Activated naive CD8-positive, alpha-beta T cell treated with anti-CD3 and anti-CD28 coated beads for 36 hours (primary cell): ENCODE measurements at places on chromosomes 12 and 14. TPM values are rescaled to one million over a fixed set of nuclear protein-coding genes. Genes with fewer than 3 reads are reported as not detected.

Gene TMEM179
- not detected for total RNA-seq

GRCh38 chr12:66708704-66709456 is 30.0 kb upstream of the GRIP1 start:
- H3K27ac ChIP-seq = no peak overlapping the region
- no peaks in the 10 kb centered on the region for H3K36me3 ChIP-seq
- peaks cover 28% of the 10 kb centered on the region for H3K4me1 ChIP-seq
- DNase-seq = no peak

GRCh38 chr12:27207615-27208413 is 36.3 kb upstream of the STK38L start:
- peak; percentile 36 for DNase-seq
- H3K36me3 ChIP-seq = no peaks in the 10 kb centered on the region
- H3K4me1 ChIP-seq = peaks cover 12% of the 10 kb centered on the region

DNA sequence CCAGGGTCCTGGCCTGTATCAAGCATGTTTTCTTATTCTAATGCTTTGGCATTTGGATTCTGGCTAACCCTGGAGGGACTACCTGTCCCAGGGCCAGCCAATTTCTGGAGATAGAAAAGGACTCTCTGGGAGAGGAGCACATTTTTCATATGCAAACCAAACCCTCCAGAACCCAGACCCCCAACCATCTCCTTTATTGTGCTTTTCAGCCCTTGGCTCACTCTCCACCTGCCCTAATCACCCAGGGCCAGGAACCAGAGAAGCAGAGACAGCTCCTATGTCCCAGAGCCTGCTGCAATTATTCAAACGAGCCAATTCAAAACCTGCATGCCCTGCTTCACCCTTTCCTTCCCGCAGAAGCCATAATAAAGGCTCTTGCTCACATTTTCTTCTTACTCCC is 23.8 kb downstream of the HSPB8 start:
- H3K27me3 ChIP-seq = no peaks in the 10 kb centered on the region
- H3K27ac ChIP-seq = no peak overlapping the region
- no peak overlapping the region for H3K4me3 ChIP-seq
- no peak for DNase-seq
- H3K4me1 ChIP-seq = no peaks in the 10 kb centered on the region

GRCh38 chr12:121786440-121786825 is 7.1 kb downstream of the RHOF start:
- H3K4me1 ChIP-seq = peaks cover 86% of the 10 kb centered on the region
- peak; percentile 45 for DNase-seq
- peak overlapping the region; percentile 29 for H3K4me3 ChIP-seq
- H3K27me3 ChIP-seq = no peaks in the 10 kb centered on the region
- peaks cover 60% of the 10 kb centered on the region for H3K36me3 ChIP-seq

Gene CIROP
- not detected for total RNA-seq

DNA sequence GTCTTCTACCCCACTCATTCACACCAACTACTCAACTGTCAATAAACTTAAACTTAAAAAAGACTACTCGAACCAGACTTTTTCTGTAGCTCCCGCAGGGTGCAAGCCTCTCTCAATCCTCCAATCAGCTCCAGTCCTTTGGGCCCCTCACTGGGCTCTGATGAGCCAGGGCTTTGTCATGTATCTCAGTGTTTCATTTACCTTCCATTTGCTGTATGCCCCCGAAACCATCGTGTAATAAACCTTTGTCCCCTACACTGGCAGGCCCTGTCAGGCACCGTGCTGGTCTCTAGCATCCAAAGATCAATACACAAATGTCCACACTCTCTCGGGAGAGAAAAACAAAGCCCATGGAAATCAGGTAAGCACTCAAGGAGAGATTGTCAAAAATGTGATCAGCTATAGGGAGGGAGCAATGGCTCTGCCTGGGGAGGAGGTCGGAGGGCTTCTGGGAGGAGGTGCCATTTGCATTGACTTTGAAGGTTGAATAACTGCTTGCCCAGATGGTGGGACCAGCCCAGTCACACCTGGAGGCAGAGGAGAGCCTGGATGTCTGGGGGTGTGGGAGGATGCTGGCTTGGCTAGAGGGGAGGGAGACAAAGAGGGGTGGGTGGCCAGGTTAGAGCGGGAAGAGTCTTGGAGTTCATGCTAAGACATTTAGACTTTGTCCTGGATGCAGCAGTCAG is 42.1 kb upstream of the DICER1 start:
- H3K27ac ChIP-seq = no peak overlapping the region
- no peak overlapping the region for H3K4me3 ChIP-seq
- peaks cover 4% of the 10 kb centered on the region for H3K36me3 ChIP-seq
- H3K27me3 ChIP-seq = no peaks in the 10 kb centered on the region
- H3K4me1 ChIP-seq = no peaks in the 10 kb centered on the region

GRCh38 chr14:25001156-25001555 is 48.8 kb downstream of the STXBP6 start:
- no peak for DNase-seq
- H3K36me3 ChIP-seq = no peaks in the 10 kb centered on the region
- no peak overlapping the region for H3K27ac ChIP-seq
- H3K27me3 ChIP-seq = no peaks in the 10 kb centered on the region
- no peak overlapping the region for H3K4me3 ChIP-seq
- no peaks in the 10 kb centered on the region for H3K4me1 ChIP-seq

GRCh38 chr12:48182631-48183030 is 813 bp upstream of the CCDC184 start:
- peak overlapping the region; percentile 93 for H3K4me3 ChIP-seq
- no peaks in the 10 kb centered on the region for H3K36me3 ChIP-seq
- no peak overlapping the region for H3K27ac ChIP-seq
- peaks cover 41% of the 10 kb centered on the region for H3K27me3 ChIP-seq
- no peak for DNase-seq

DNA sequence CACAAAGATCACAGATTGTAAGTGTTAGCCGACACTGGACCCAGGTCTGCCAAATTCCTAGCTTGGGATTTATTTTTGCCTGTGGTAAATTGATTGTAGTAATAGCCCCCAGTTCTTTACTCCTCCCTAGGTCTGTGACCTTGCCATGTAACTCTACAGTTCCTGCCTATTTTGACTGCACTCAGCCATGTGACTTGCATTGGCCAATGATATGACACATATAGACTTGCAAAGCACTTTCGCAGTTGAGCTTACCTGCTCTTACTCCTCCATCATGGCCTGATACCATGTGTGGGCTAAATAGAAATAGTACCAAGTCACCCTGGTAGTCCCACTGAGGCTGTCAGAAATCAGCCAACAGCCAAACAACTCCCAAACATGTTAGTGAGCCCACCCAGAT is 240.3 kb downstream of the DUSP6 start:
- H3K4me3 ChIP-seq = no peak overlapping the region
- no peaks in the 10 kb centered on the region for H3K4me1 ChIP-seq
- H3K36me3 ChIP-seq = no peaks in the 10 kb centered on the region
- H3K27ac ChIP-seq = no peak overlapping the region

DNA sequence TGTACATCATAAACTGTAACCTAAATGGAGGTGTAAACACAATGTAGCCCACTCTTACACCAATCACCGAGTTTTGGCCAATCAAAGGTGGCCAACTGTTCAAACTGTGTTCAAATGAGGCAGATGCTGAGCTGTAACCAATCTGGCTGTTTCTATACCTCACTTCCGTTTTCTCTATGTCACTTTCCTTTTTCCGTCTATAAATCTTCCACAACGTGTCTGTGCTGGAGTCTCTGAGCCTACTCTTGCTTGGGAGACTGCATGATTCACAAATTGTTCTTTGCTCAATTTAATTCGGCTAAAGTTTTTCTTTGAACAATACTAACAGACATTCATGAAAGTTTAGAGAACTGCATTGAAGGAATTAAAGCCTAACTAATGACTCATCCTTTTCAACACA is 547.1 kb upstream of the USP15 start:
- no peak overlapping the region for H3K4me3 ChIP-seq
- H3K36me3 ChIP-seq = no peaks in the 10 kb centered on the region
- no peak for DNase-seq
- no peaks in the 10 kb centered on the region for H3K27me3 ChIP-seq

- H3K4me3 ChIP-seq = no peak overlapping the region
- no peak for DNase-seq
- H3K4me1 ChIP-seq = peaks cover 3% of the 10 kb centered on the region
- H3K27ac ChIP-seq = no peak overlapping the region
Observed at GRCh38 chr12:8905546-8905945, 8.8 kb upstream of the PHC1 start.

DNA sequence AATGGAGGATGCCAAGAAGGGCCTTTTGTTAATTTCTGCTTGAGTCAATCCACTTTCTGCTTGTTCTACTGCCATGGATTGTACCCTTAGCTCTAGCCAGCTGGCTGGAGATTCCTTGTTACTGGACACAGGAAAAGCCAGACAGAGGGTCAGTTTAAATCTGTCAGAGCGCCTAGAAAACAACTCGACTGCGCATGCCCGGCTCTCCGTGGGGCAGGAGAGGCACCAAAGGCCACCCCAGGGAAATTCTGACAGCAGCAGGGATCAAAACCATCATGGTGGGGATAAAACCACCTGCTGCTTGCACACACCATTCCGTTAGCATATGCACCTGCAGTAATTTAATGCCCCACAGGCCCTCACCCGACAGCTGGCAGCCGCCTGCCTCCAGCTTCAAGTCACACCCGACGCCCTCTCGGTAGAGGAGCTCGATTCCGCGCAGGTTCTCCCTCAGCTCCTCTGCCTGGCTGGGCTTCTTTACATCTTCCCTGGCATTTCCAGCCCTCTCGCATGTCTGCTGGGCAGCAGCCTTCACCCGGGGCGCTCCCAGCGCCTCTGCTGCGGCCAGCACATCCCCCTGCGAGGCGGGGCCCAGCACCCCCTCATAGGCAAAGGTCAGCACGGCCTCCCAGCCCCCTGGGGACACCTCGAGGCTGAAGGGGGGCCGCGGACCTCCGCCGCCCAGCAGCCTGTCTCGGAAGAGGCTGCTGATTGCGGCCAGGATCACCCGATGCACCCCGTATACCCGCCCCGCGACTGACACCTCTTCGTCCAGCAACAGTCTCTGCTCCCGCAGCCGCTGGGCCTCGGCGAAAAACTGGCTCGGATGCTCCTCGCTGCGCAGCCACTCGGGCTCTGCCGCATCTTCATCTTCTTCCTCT is 1.0 kb downstream of the KLHL33 start:
- H3K27me3 ChIP-seq = no peaks in the 10 kb centered on the region
- no peaks in the 10 kb centered on the region for H3K36me3 ChIP-seq
- H3K4me1 ChIP-seq = peaks cover 2% of the 10 kb centered on the region

GRCh38 chr14:70069186-70069585 is 119.6 kb downstream of the SLC8A3 start:
- no peak overlapping the region for H3K4me3 ChIP-seq
- no peak overlapping the region for H3K27ac ChIP-seq
- no peaks in the 10 kb centered on the region for H3K4me1 ChIP-seq
- DNase-seq = no peak
- peaks cover 16% of the 10 kb centered on the region for H3K27me3 ChIP-seq

- DNase-seq = no peak
- H3K36me3 ChIP-seq = peaks cover 29% of the 10 kb centered on the region
- H3K4me1 ChIP-seq = peaks cover 67% of the 10 kb centered on the region
- H3K27me3 ChIP-seq = peaks cover 61% of the 10 kb centered on the region
- peak overlapping the region; percentile 58 for H3K4me3 ChIP-seq
Observed at GRCh38 chr12:57237596-57237931, 8.1 kb downstream of the SHMT2 start.
